ENCODE measurements at places on chromosomes 16 and 17. TPM values are rescaled to one million over a fixed set of nuclear protein-coding genes. Genes with fewer than 3 reads are reported as not detected.

- DNase-seq = peak; percentile 93
These were observed at the start of gene CYB5D1 for GRCh38 chr17:7857713-7858521. CYB5D1 (plus strand) TSS chr17:7858003; CDS start chr17:7858135, 132 bp downstream.

DNA sequence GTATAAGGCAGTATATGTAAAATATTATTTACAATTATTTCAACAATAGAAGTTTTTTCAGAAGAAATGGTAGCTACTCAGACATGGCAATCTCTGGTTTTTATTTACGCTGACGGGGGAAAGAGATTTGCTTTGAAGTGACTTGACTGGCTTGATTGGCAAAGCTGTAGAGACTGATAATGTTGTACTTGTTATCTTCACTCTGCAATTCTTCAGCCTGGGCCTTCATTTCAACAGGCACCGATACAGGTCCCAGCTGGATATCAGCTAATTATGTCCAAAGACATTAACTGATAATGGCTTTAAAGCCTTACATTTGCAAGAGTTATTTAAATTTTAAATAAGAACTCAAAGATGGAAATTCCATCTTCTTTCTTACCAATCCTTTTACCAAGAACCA, 151.4 kb upstream of the HS3ST3A1 start:
- DNase-seq = no peak

GRCh38 chr16:87447323-87447722, 45.5 kb downstream of the ZCCHC14 start:
- DNase-seq = no peak

The ASPHD1 gene
- polyA plus RNA-seq = 0.94 TPM

The KRTAP4-16 gene
- polyA plus RNA-seq = not detected

The EPX gene
- 1.1 TPM for polyA plus RNA-seq

The ITGAX gene
- polyA plus RNA-seq = 1.3 TPM

All from right lung (tissue), 10 donors.